ENCODE measurements at places on chromosomes 1 and 21. TPM values are rescaled to one million over a fixed set of nuclear protein-coding genes. Genes with fewer than 3 reads are reported as not detected.

The VHLL gene
- not detected for total RNA-seq

The KCNE2 gene
- total RNA-seq = not detected

The CELA2A gene
- total RNA-seq = not detected

The ADCY10 gene
- 0.10 TPM for total RNA-seq

The NHLH1 gene
- not detected for total RNA-seq

The A3GALT2 gene
- not detected for total RNA-seq

Data from CD4-positive, CD25-positive, alpha-beta regulatory T cell (primary cell).